WTC11 (cell line): ENCODE measurements at places on chromosomes 2 and 18.

DNA sequence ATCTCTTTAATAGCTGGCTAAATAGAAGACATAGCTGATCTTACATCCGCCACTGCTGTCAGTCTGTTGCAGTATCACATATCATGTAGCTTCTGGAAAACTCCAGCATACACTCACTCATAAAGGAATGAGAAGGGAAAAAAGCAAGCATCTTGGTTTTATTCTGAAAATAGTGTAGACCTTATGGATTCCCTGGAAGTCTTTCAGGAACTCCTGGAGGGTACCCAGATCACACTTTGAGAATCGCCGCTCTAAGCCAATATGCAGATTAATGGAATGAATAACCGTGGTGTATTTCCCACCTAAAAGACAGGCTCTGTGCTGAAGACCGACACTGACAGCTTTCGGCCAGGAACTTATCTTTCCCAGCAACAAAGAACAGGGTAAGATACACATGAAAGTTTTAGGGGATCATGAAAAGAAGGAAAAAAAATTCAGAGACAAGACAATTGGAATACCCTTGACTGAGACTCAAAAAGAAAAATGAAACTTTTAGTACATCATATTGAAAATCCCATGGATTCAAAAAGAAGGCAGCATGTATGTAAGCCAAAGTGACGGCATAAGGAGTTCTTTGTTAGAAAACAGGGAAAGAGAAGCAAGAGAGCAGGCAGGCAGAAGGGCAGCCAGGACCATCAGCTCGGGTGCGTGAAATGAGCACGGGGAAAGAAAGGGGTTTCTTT is 56.4 kb upstream of the SEC11C start:
- DNase-seq = no peak

DNA sequence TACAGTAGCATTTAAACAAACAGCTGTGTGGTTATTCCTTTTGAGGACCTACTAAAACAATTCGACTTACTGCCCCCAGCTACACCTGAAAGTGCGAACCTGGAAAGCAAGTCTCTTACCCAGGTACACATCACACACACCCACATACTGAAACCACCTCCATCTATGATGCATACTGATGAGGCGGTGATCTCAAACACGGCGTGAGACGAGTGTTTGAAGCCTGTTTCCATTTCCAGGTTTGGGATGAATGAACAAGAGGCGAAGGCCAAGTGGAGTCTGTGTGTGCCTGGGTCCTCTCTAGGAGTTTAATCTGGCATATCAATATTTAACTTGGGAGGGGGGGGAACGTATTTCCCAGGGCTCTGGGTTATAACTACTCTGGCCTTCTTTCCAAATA is 1.6 kb downstream of the TMEM185B start:
- no peak for DNase-seq

DNA sequence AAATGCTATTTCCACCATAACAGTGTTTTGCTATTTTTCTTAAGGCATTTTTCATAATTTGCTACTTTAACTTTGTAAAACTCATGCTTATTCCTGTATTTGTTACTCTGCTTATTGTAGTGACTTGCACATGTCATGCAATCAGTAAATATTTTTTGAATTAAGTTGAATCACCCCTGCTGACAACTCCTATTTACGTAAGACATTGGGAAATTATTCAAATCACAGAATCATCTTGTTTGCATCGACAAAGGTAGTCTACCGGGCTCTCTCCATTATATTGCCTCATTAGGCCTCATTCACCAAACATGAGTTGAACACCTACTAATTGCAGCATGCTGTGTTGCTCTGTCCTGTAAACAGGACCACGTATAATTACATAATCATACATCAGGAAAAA is 478.5 kb upstream of the ZEB2 start:
- no peak for DNase-seq

DNA sequence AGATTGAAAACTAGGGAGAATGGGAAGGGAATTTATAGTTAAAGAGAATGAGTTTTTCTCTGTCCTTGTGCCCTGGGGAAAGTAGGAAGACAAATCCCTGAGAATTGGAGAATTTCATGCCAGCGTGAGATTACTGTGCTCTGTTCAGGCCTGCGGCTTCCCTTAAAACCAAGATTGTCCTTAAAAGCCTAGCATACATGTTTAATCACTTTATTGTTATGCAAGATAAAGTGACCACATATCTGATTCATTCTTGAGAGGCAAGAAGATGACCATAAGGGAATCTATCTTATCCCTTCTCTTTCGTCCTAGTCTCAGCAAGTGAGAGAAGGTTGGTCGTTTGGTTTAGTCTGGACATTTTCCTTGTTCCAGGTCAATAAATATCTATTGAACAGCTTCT is 75.9 kb downstream of the ADCYAP1 start:
- no peak for DNase-seq

- no peak for DNase-seq
Observed at GRCh38 chr2:170926743-170927297, 2.2 kb upstream of the GORASP2 start.

DNA sequence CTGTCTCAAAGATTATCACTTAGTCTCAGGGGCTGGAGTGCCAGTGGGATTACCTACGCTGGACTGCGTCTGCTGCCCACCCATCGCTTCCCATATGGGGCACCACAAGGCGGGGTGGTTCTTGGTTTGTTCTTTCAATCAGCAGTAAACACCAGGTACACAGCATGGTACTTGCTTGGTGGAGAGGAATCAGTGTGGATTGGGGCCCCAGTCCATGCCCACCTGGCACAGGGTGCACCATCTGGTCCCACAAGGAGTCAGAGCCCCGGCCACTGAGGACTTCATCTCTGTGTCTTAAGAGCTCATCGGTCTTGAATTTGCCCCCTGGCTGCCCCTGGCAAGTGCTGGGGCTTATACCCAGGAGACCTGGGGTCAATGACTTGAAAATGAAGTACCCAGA is 96.2 kb downstream of the GLI2 start:
- DNase-seq = no peak

GRCh38 chr2:16135913-16136310 is 195.6 kb downstream of the MYCN start:
- DNase-seq = no peak

GRCh38 chr2:206572725-206573124 is 69.6 kb upstream of the FAM237A start:
- no peak for DNase-seq

GRCh38 chr18:62618735-62619134 is 95.9 kb downstream of the ZCCHC2 start:
- no peak for DNase-seq
